ENCODE measurements at places on chromosomes 5 and 9.

GRCh38 chr9:118209343-118209742, 505.1 kb downstream of the TLR4 start:
- ATAC-seq = no peak

DNA sequence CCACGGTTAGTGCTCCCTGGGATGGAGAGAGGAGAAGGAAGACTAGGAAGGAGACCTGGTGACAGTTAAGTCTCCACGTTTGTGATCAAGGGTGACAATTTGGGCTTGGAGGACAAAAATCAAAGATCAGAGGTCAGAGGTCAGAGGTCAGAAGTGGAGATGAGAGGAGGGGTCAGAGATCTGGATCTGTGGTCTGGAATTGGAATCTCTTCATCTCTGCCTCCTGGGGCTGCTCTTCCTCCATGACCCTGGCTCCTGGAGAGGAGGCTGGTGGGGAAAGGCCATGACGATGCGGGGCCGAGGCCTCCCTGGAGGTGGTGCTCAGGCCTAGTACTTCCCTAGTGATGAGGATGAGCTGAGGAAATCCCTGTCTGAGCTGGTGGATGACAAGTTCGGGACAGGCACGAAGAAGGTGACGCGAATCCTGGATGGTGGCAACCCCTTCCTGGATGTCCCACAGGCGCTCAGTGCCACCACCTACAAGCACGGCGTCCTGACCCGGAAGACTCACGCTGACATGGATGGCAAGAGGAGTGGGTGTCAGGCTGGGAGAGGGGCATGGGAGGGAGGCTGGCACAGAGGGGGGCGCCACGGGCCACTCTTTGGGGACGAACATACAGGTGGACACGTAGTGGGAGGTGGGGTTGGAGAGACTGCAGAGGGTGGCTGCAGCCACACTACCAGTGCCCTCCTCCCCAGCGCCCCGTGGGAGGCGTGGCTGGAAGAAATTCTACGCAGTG, 41.0 kb downstream of the PSD2 start:
- no peak for ATAC-seq

DNA sequence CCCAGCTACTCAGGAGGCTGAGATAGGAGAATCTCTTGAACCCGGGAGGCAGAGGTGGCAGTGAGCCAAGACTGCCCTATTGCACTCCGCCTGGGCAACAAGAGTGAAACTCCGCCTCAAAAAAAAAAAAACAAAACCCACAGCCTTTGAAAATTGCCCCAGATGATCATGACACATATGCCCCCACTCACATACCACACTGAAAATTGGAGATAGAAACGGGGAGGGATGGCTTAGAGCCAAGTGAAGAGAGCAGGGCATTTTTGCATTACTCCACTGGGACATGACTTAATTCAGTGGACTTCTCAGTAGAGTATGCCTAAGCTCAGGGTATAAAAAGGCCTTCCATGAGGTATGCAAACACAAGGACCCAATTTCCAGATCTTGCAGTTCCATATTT, 309.3 kb downstream of the BNC2 start:
- no peak for ATAC-seq

DNA sequence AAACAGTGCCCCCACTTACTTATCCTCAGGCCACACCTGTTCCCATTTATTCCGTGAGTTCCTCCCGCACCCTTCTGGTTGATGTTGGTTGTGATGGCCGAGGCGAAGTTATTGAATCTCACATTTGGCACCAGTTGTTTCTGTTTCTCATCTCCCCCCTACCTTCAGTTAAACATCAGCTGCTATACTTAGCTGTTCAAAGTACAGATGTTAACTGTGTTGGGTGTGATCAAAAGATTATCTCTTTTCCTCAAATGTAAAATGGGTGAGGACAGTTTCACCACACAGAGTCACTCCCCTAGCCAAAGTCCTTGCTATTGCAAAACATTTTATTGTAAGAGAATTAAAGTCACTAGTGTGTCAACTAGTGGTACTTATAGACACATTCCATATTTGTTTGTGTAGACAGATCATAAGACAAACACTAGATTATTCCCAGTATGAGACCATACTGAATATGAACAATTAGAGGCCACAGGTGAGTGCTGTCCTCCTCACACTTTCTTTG, 43.2 kb upstream of the PRSS3 start:
- ATAC-seq = no peak

DNA sequence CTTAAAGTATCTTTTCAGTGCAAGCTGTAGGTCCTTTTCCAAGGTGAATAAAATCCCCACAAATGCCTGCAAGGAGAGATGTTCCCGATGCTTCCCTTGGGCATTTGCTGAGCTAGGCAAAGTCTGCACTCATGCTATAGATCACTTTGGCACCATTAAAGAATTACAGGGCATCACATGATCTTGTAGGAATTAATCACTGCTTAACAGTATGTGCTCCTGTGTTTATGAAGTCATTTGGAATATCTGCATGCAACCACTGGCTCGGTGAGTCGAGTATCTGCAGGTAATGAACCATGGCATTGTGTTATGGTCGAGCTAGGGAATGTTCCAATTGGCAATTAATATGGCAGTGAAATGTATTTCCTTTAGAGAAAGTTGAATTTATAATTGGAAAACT, 615.1 kb downstream of the TLE1 start:
- ATAC-seq = no peak

DNA sequence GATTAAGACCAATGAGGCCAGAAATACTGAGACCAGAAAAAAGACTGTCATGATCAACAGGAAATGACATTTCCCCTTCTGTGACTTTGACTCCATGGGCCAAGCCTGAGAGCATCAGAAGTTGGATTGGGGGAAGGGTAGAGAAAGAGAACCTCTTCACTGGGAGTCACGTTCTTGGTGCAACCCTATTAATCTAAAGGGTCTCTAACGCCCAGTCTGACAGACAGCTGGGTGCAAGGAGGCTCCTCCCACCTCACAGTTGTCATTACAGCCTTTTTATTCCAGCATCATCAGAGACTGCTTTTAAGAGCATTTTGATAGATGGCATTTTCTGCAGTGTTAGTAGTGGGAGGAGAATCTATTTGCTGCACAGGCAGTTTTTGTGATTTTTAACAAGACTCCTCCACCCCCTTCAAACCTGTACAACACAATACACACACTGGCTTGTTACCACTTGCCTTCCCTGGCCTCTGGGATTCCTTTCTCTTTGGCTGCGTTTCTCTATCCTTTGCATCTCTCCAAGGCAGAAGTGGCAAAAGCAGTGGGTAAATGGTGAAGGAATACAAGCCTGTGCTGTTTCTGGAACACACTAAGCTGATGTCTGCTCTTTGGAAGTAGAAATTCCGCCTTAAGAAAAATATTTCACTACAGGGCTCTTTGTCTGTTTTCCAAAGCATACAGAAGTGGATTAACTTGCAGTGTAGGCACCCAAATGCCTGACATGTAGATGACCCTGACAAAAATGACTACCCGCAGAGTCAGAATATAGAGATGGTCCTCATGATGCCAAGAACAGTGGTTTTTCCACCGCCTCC, 310.4 kb upstream of the ZNF608 start:
- ATAC-seq = no peak
